MCF 10A (cell line): ENCODE measurements at places on chromosomes 16 and 17.
A peak's percentile ranks its signal among the peaks of the same experiment; 100 is the strongest.

- peak overlapping the region; percentile 75 for H3K27ac ChIP-seq
- H3K4me1 ChIP-seq, result peaks cover 9% of the 10 kb centered on the region
- H3K4me3 ChIP-seq, result peak overlapping the region; percentile 80
- no peak for DNase-seq
Observed at GRCh38 chr17:4554441-4554996, 665 bp downstream of the MYBBP1A start.

- H3K27me3 ChIP-seq, result no peaks in the 10 kb centered on the region
- H3K27ac ChIP-seq, result peak overlapping the region; percentile 51
- no peak for DNase-seq
- no peak overlapping the region for H3K4me3 ChIP-seq
Observed at GRCh38 chr16:30720694-30721093, 21.7 kb downstream of the SRCAP start.

DNA sequence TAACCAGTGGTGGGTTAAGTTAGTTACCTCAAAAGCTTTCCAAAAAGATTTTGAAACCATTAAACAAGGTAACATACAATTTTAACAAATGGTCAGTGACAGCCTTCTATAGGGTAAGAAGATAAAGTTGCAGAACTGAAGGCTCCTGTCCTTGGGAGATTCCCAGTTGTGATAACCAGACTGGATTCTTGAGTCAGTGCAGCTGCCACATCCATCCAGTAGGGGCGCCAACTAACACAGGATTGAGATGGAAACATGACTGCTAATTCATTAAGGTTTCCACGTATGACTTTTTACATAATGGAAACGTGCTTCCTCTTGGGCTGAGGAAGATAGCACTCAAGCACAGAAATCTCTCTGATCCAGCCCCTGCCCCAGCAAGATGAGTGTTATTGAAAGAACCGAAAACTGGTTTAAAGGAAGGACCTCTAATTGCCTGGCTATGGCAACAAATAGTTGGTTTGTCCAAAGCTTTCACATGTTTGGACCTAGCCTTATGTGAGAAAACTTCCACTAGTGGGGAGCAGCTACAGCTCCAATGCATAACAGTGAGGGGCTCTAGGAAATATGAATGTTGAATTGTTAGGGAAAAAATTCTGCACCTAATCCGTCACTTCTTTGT, 269.8 kb upstream of the MYOCD start:
- no peaks in the 10 kb centered on the region for H3K36me3 ChIP-seq
- H3K4me3 ChIP-seq, result no peak overlapping the region
- peaks cover 11% of the 10 kb centered on the region for H3K27me3 ChIP-seq
- H3K4me1 ChIP-seq, result peaks cover 5% of the 10 kb centered on the region
- H3K27ac ChIP-seq, result no peak overlapping the region

GRCh38 chr17:16935786-16936185, 36.1 kb downstream of the TNFRSF13B start:
- H3K27ac ChIP-seq, result no peak overlapping the region
- no peak overlapping the region for H3K4me3 ChIP-seq
- peaks cover 32% of the 10 kb centered on the region for H3K27me3 ChIP-seq
- no peaks in the 10 kb centered on the region for H3K4me1 ChIP-seq

- no peak overlapping the region for H3K4me3 ChIP-seq
- DNase-seq, result no peak
- H3K27ac ChIP-seq, result peak overlapping the region; percentile 88
- H3K36me3 ChIP-seq, result no peaks in the 10 kb centered on the region
- H3K27me3 ChIP-seq, result no peaks in the 10 kb centered on the region
Observed at GRCh38 chr17:80694992-80695912, 150.6 kb downstream of the RPTOR start.

GRCh38 chr17:55546991-55547664, 35.9 kb upstream of the SMIM36 start:
- no peaks in the 10 kb centered on the region for H3K36me3 ChIP-seq
- no peaks in the 10 kb centered on the region for H3K27me3 ChIP-seq
- H3K4me1 ChIP-seq, result peaks cover 16% of the 10 kb centered on the region
- H3K4me3 ChIP-seq, result no peak overlapping the region
- DNase-seq, result no peak
- peak overlapping the region; percentile 3 for H3K27ac ChIP-seq
